ENCODE measurements at places on chromosomes 4 and X.

DNA sequence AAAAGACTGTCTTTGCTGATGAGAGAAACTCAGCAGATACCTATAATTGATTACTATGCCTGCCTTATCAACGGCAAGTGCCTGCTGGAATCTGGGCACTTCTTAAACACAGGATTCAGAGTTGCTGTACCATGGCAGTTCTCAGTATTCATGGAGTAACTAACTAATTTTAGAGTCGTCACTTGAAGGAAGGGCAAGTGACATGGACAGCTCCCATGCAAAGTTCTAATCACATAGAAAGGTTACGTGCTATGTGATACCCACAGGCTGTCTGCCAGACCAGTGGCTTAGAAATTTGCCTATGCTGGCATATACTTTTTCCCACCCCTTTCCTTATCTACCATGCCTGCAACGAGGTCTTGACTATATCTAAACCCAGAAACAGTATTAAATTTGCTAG is 931.1 kb upstream of the TENM3 start:
- DNase-seq: no peak

DNA sequence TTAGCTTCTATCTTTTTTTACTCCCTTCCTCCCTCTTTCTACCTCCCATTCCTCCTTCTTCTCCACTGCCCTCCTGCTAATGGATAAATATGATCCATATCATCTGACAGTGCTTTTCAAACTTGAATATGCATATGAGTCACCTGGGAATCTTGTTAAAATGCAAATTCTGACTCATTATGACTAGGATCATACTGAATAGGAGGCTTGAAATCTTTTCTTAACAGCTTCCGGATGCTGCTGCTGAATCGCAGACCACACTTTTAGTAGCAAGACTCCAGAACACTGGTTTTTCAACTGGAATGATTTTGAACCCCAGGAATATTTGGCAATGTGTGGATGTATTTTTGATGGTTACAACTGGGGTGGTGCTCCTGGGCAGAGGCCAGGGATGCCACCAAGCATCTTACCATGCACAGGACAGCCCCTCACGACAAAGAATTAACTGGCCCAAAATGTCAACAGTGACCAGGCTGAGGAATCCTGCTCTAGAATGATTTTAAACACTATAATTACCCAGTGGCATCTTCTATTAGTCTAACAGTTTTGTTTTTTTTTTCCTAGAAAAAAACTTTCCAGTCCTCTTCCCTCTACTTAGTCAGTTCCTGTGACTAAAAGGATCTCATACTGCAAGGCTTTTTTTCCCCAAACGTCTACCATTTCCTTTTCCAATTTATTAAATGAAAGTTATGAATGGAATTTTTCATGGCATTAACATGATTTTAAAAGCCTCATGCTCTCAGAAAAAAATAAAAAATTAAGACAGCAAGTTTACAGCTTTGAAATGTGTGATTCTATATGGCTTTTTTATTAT is 10.6 kb upstream of the PYURF start:
- peak; percentile 63 for DNase-seq

GRCh38 chr4:40283968-40284367 is 51.2 kb upstream of the CHRNA9 start:
- DNase-seq: peak; percentile 66

DNA sequence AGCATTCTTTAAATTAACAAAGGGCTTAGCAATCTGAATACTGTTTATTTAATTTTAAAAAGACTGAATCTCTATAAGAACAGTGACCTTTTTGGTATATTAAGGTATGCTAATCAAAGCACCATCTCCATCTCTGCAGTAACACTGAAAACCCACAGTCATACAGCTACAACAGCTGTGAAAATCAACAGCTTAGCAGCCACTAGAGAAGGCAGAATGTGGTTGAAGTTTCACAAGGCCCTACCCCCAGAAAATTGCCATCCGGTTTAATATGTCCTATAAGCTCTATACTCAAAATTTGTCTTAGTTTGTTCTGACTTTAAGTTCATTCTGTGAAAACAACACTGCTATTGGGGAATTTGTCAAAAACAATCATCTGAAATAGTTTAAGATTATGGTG is 128.7 kb downstream of the OPHN1 start:
- no peak for DNase-seq

DNA sequence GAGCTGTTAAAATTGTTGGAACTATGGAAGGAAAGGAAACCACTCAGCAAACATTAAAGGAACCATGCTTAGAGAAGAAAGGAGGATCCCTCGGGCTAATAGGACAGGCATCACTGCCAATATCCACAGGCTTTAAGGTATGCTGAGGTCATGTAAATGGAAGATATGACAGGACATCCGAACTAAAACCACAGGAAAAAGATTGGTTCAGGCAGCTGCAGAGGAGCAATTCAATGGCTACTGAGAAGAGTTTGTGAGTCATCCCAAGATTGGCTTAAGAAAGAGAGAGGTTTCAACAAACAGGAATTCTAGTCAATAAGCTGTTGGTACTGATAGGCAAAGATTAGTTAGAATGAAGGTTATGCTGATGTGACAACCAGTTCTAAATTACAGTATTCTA is 106.4 kb upstream of the FAM241A start:
- DNase-seq: no peak

DNA sequence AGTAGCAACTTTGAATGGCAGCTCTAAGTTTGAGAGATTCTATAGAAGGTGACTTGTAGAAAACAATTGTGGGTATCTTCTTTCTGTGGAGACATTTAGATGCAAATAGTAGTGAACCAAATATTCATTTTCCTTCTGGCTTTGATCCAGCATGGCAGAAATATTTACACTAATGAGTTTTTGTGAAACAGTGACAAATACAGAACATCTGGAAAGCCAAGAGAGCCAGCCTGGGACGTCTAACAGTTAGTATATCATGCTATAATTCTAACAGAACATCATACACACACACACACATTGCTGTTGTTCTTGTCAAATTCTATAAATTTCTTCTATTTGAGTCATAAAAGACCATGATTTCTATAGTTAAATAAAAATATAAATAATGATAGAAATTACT is 1777.9 kb downstream of the ARAP2 start:
- no peak for DNase-seq

GRCh38 chrX:40154250-40154852 is 56.6 kb upstream of the BCOR start:
- DNase-seq: peak; percentile 69

GRCh38 chr4:37978248-37978924 is 18.2 kb downstream of the PTTG2 start:
- peak; percentile 55 for DNase-seq

All from mesendoderm (in vitro differentiated cells).